NCI-H2029 treated with DMSO at 0.1 percent for 48 hours (cell line): ENCODE measurements at places on chromosomes 13 and 19.

- DNase-seq: peak; percentile 35
These were observed 12.9 kb downstream of the SPC24 start for GRCh38 chr19:11142528-11143171.

GRCh38 chr13:39913928-39914327, 258.5 kb downstream of the COG6 start:
- no peak for DNase-seq

DNA sequence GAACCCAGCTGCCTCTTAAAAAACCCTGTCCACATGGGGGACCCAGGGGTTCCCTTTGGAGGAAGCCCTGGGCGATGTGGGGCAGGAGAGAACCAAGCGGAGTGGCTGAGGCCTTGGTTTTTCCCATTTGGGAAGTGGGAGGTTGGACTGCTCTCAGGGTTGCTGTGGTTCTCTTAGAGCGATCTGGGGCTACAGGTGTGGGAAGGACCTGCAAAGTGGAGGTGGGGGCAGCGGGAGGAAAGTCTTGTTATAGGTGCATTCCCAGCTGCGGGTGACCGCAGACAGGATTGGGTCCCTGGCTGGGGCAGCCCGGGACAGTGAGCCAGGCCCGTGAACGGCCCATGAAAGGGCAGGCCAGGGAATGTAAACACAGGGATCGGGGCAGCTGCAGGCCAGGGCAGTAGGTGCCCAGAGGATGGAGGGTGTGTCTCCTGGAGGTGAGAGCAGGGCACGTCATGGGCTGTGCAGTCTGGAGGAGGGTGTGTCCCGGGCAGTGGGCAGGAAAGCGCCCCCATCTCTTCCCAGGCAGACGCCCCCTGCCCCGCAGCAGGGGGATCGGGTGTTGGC, 814 bp downstream of the SLC25A23 start:
- DNase-seq: no peak

- no peak for DNase-seq
These were observed 73.8 kb downstream of the CCDC70 start for GRCh38 chr13:51935326-51936171.

DNA sequence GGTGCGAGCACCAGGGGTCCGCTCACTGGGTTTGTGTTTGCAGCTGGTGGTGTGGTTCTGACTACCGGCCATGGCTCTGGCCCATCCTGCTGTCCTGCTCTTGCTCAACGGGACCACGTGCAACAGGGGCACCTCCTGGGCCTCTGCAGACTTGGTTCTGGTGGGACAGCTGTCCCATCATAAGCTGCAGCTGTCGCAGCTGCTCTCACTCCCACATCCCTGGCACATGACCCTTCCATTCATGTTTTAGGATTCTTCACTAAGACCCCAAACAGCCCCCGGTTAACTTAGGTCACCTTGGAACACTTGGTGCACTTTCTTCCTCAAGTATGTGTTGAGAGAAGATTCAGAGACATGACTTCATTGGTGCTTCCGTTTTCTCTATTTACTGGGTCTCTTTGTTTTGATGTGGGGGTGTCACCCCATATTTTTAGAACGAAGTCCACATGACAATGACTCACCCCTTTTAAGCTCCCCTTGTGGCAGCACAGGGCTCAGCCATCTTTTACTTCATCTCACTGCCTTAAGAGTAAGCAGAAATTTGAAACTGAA, 68.4 kb upstream of the ARHGEF7 start:
- DNase-seq: no peak

DNA sequence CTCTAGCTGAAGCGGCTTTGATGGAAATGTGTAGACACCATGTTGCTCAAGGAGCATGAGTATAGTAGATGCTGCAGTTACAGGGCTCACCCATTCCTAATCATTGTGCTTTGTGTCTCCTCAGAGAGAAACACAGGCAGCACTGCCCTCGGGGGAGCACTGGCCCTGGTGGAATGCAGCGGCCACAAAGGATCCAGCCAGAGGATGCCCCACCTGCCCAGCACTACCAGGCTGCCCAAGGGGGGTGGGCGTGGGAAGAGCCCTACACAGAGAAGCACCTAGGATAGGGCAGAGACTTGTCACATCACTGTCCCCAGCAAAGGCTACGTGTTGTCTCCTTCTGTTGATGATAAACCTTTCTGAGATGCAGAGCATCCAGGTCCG, 9.0 kb downstream of the TUBA3C start:
- DNase-seq: no peak

- DNase-seq: no peak
These were observed 123.0 kb downstream of the KDM4B start for GRCh38 chr19:5091684-5092480.

DNA sequence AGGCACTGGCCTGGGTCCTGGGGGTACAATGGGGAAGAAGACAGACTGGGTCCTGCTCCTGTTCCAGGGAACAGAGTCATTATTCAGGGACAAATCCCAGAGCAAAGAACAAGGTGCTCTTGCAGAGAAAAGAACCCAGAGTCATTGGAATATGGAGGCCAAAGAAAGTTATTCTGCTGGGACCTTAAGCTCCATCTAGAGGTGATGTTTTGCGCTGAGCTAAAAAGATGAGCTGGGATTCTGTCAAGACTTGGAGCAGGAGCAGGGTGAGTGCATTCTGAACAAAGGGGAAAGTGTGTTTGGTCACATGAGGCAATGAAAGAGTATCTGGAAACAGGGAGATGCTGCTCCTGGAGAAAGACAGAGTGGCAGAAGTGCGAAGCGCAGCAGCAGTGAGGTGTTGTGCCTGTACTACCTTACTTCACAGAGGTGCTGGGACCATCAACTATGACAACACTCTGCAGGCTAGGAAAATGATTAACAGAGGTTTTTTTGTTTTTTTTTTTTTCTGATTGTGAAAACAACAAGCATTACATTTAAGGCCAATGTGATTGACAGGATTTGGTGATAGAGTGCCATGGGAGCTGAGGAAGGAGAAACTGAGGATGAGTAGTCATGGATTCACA, 95.3 kb upstream of the TNFSF11 start:
- DNase-seq: no peak

GRCh38 chr13:50826035-50826434, 17.5 kb downstream of the DLEU7 start:
- DNase-seq: no peak

GRCh38 chr19:43704002-43704705, 11.7 kb upstream of the IRGC start:
- no peak for DNase-seq

GRCh38 chr13:46516599-46517338, 36.2 kb upstream of the LRCH1 start:
- DNase-seq: peak; percentile 63

DNA sequence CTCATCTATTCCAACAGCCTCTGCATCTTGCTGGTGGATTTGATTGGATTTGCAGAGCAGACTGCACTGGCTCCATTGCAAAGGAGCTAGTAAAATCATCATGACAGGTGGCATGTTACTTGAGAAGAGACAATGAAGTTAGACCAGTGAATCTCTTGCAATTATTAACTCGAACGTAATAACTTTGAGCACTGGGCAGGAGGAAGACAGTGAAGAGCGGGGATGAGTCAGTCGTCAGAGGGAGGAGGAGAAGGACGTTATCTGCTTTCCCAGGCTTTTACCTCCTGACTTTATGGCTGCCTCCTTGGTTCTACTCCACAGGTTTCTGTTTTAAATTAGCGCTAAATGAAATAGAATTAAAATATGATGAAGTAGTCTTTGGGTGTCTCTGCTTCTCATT, 257.8 kb upstream of the IPO5 start:
- DNase-seq: no peak

GRCh38 chr13:113742445-113743120, 16.4 kb upstream of the TMEM255B start:
- DNase-seq: no peak

GRCh38 chr19:44530777-44531176, 1.3 kb upstream of the CEACAM20 start:
- no peak for DNase-seq

DNA sequence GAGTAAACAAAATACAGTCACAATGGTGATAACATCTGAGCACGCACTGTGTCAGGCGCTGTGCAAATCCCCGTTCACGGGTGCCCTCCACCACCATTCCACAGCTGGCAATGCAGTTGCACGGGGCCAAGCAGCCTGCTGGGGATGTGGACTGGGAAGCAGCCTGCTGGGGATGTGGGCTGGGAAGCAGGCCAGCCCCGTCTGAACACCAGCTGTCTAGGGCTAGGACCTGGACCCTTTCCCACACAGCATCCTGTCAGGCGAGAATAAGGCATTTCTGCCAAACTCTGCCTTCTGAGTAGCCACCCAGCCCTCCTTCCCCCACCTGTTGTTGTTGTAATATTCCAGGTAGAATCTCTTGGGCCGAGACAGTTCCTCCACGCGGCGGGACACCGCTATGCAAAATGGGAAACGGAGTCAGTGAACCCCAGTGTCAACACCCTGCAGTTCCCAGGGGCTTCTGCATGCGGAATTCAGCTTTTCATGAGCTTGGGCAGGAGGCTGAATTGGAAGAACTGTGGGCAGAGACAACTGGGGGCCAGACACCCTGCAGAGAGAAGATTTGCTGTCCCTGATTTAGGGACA, 27.8 kb upstream of the MIER2 start:
- no peak for DNase-seq

DNA sequence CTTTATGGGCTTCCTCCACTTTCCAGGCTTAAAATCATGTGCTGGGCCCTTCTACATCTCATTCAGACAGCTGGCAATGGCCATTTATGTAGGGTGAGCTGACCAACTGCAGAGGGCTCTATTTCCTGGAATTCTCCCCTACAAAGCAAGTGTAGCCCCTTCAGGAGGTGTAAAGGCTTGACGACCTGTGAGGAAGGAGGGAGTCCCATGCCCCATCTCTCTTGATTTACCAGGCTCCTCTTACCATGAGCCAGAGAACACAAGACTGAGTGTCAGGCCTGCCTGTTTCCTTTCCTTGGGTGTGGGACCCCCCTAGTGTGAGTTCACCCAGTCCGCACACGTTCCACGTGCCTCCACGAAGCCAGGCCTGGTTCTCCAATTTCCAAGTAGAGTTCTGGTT, 16.6 kb downstream of the ZNF536 start:
- no peak for DNase-seq

DNA sequence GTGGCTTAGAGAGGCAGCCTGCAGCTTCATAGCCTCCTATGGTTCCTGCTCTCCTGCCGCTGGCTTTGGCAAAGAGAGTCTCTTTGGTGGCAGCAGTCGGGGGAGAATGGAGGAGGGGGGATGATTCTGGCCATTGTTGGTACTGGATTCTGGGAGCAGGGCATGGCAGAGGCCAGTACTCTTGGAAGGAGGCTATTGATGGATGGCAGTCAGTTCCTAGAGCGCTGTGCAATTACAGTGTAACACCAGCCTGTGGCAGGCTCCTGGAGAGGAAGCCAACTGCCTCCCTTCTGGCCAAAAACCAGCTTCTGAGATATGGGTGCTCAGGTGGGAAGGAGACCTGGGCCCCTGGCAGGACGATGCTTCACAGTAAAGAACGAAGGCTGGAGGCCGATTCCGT, 47.9 kb upstream of the TMTC4 start:
- no peak for DNase-seq

DNA sequence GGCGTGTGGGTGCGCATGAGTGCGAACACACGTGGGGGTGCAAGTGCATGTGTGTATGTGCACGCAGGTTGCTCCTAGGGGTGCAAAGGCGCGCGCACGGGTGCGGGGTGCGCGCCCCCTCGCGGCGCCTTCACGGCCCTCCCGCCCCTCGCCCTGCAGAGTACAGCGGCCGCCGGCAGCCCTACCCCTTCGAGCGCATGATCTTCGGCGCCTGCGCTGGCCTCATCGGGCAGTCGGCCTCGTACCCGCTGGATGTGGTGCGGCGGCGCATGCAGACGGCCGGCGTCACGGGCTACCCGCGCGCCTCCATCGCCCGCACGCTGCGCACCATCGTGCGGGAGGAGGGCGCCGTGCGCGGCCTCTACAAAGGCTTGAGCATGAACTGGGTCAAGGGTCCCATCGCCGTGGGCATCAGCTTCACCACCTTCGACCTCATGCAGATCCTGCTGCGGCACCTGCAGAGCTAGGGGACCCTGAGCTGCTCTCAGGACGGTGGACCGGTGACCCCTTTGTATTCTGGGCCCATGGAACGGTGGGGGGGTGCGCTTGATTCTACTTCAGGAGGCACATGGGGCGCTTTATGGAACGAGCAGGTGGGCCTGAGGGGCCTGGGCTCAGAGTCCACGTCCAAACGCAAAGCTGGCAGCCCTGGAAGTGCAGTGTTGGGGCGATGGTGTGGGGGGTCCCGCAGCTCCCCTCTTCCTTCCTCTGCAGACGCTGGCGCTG, 27.7 kb downstream of the TMEM161A start:
- no peak for DNase-seq

GRCh38 chr13:112838038-112838841, 130.8 kb upstream of the MCF2L start:
- no peak for DNase-seq

GRCh38 chr19:34243876-34244578, 10.3 kb upstream of the GARRE1 start:
- no peak for DNase-seq

GRCh38 chr13:92012787-92013186, 614.4 kb downstream of the GPC5 start:
- DNase-seq: no peak

GRCh38 chr19:47707135-47707925, 5.9 kb upstream of the EHD2 start:
- DNase-seq: peak; percentile 27

- no peak for DNase-seq
These were observed 143.8 kb upstream of the ZNF507 start for GRCh38 chr19:32201636-32202051.

DNA sequence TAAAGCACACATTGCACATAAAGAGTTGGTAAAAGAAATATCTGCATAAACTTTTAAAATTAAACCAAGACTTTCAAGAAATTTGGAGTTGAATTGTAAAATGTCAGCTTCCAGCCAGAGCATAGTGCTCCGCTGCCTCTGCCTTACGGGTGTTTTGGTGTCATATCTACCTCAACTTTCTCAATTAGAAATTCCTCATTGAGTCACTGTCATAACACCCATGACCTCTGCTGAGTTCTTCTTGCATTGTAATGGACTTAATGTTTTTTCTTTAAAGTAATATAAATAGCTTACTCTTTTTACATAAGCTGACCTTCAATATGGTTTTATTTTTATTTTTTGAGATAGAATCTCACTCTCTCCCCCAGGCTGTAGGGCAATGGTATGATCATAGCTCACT, 551.0 kb upstream of the NBEA start:
- no peak for DNase-seq

GRCh38 chr13:112177450-112178288, 110.7 kb downstream of the SOX1 start:
- DNase-seq: no peak

DNA sequence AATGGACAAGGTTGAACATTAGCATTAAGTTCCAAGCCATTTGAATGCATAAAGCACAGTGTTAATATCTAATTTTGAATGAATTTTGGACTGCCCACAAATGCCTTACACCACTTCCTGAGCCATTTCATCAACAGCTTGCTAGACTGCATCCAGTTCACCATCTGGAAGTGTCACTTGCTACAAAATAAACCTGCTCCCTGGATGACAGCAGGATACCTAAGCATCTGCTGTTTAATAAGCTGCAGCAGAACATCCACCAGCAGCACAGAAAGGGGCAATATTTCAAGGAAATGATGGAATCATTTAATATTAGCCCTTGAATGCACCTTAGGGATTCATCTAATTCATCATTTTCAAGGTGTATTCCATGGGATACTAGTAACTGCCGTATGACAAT, 76.6 kb upstream of the PCDH9 start:
- DNase-seq: no peak
